ENCODE measurements at places on chromosomes 2 and 18.

DNA sequence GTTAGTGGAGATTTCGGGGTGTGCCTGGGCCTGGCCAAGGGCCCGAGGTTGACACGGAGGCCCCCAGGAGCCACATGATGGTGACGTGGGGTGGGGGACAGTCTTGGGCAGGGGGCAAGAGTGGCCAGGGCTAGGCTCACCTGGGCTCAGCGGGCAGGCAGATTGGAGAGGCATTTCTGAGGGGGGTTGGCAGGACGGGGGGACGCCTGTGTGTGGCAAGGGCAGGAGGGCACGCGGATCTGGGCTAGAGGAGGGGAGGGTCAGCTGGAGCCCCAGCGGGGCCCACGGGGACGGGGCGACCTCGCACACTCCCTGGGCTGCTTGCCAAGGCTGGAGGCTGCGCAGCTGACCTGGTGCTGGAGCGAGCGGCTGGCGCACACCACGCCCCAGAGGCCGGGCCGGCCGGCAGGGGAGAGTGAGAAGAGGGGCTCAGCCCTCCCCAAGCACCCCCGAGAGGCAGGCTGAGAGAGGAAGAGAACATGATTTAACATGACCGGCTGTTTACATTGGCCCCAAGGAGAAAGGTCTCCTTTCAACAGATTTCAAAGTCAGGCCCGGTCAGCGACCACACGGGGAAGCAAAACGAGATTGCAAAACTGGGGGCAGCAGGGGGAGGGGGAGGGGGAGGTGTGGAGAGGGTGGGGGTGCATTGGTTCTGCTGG is 38.0 kb upstream of the SNED1 start:
- no peak for DNase-seq

DNA sequence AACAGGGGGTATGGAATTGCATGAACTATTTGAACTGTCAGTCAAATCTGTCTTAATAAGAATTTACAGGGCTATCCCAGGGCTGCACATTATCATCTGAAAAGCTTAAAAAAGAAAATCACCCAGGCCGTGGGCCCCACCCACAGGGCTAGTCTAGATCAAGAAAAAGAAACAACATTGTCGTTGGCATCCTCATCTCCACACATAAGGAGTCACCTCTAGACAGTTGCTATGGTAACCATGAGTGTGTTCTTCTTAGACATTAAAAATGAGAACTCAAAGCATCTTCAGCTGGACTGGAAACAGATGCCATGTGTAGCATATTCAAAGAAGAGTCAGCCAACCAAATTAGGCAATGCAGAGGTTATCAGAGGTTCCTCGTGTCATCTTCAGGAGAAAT is 72.3 kb upstream of the CPO start:
- DNase-seq: no peak

- DNase-seq: no peak
Measured at GRCh38 chr2:239598732-239599090, 197.9 kb upstream of the HDAC4 start.

- no peak for DNase-seq
Measured at GRCh38 chr2:231693956-231694355, 14.4 kb upstream of the PTMA start.

DNA sequence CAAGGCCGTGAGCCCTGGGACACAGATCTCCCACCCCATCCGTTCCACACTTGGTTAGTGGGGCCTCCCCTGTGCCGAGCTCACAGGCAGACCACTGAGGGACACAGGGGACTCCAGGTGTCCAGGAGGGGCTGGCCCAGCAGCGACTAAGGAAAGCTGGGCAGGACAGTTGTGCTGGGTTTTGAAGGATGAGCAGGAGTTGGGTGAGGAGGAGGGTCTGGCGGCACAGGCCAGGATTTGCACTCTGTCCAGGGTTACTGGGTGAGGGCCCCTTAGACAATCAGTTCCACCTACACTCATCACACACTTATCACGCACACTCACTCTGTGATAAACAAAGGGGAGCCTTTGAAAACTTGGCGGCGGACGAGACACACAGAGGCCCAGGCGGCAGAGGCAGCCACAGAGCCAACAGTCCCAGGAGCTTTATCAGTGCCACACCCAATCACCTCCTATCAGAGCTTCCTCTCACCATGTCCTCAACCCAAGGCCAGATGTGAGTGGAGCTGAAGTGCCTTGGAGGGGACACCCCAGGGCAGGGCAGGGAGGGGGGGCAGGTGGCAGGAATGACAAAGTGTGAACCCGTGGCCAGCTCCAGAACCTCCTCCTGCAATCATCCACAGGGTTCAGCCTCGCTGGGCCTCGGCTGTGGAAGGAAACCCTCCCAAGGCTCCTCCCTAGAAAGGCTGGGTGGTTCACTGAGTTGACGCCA is 26.6 kb downstream of the BIN1 start:
- DNase-seq: no peak

- DNase-seq: no peak
Measured at GRCh38 chr2:170332676-170333402, 154.9 kb downstream of the MYO3B start.

DNA sequence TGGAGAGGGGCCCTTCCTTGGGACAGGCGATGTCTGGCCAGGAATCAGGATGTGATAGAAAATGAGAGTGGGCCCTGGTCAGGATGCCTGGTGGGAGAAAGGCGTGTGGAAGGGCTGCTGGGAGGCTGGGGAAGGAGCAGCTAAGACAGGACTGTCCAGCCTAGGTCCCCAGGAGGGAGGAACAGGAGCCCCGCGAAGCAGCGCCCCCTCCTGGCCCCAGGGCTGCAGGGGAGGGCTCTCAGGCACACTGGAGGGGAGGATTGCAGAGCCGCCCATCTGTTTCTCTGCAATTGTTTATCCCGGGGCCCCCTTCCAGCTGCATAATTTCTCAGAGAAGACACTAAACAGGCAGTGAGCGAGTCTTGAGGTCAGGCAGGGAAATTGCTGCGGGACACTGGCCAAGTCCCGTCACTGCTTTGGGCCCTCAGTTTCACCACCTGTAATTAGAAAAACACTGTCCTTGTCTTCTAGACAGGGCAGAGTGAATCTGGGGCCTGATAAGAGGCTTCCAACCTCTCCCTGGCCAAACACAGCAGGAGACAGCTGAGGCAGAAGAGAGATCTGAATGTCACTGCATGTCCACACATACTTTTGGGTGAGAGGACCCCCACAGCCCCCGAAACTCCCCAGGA is 3.9 kb upstream of the NPPC start:
- DNase-seq: no peak

- DNase-seq: no peak
Measured at GRCh38 chr2:45770811-45771210, 119.3 kb downstream of the PRKCE start.

- DNase-seq: no peak
Measured at GRCh38 chr2:45898819-45899218, 247.3 kb downstream of the PRKCE start.

GRCh38 chr2:14235667-14236066 is 396.9 kb upstream of the LRATD1 start:
- no peak for DNase-seq

DNA sequence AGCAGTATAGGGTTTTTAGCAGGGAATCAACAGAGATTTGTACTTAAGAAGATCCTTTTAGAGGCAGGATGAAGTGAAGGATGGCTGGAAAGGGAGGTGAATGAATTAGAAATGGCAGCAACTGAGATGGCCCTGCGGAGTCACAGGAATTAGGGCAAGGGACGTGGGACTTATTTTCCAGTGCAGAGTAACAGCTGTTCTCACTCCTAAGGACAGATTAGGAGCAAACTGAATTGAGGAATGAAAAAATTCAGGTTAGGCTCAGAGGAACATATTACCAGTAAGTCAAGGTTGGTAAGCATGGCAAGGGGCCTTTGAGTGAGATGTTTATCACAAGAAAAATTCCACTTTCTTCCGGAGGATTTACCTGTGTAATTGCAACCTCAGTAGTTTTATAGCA is 34.4 kb downstream of the COL4A3 start:
- no peak for DNase-seq

DNA sequence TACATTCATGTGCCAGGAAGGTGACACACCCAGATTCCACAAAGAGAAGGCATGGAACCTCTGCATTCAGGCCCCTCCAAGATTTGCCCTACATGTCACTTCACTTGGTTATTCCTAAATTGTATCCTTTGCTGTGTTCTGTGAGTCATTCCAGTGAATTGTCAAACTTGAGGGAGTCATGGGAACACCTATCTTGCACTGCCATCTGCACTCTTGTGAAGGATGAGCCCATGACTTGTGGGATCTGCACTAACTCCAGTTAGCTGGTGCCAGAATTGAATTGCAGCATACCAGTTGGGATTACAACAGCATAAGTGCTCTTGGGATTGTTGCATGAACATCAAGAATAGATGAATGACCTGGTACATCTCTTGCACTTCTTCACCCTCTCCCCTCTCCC is 1288.0 kb upstream of the ZEB2 start:
- no peak for DNase-seq

DNA sequence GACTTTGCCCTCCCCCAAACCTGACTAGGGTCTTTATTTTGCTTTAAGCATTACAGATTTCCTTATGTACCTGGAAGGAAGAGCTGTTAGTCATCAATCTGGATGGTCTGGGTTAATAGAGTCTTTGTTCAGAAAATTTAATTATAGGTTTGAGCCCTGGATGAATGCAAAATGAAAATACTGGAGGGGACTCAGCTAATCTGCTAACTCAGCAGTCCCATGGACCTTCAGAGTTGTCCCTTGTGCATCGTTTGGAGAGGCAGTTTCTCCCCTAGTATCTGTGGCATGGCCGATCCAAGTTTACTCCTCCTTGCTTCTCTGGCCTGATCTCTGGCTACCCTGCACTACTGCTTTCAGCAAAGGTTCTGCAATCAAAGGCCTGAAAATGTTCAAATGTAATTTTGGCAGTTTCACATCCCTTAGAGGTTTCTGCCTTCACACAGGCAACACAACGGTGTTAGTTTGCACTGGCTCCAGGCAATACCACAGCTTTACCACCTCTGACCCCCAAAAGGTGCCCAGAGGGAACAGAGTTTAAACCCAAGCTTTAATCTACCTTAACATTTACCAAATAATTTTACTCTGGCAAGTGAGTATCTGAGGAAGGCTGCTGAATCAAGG is 134.3 kb downstream of the THADA start:
- no peak for DNase-seq

- DNase-seq: no peak
Measured at GRCh38 chr2:42053791-42054701, 6.2 kb downstream of the PKDCC start.

DNA sequence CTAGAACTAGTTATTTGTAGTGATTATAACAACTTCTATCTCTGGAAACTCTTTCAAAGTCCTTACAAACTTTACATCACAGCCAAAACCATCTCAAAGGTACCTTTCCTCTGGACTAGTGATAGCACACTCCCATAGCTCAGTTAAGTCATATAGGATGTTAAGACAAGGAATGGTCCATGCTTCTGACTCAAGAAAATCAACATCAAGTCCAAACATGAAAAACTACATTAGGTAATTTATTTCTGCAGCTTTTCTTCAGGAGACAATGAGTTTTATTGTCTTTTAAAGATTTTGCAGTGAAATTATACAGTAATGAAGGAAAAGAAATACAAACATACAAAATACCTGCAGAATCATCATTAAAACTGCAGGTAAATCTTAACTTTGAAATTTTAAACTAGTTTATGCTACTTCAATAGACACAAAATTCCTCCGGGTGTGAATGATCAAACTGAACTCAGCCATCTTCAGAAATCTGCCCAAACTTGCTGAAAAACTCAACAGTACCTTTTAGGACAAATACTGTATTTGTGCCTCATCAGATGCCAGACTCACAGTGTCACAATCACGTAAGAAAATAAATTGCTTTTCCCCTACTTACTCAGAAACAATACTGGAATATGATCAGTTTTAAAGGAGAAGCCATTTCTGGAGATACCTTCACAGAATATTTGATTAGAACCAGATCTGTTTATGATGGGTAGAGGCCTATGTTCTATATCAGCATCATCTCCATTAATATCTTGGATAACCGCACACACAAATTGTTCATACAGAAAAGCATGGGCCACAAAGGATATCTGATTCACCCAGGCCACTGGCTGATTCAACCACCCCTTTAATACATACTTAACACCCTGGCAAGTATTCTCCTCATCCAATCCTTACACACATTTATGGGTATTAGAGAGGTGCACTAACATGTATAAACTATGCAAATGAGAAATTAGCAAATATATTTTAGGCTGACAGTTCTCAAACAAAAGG is 2.6 kb downstream of the TMEM131 start:
- no peak for DNase-seq

- no peak for DNase-seq
Measured at GRCh38 chr2:217932803-217933616, 69.8 kb downstream of the TNS1 start.

- DNase-seq: no peak
Measured at GRCh38 chr18:77772177-77772576, 522.5 kb downstream of the GALR1 start.

- DNase-seq: no peak
Measured at GRCh38 chr2:17877811-17878280, 621 bp upstream of the KCNS3 start.

- no peak for DNase-seq
Measured at GRCh38 chr2:216308576-216308975, 63.7 kb downstream of the MARCHF4 start.

- DNase-seq: no peak
Measured at GRCh38 chr2:29744976-29745375, 176.4 kb downstream of the ALK start.

DNA sequence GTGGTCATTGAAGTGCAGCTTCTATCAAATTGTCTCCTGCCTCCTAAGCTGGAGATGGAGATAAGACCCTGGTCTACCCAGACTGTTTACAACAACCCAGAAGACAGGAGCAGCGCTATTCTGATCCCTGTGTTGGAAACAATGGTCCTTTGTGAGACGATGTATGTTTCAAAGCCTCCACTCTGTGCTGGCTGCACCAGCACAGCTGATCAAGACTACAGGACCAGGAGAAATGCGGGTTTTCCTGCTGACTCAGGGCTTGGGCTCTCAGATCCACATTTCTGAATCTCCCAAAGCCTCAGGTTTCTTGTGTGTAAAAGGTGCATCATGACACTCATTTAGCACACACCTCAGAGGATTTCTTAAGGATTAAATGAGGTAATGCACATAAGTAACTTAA is 92.0 kb downstream of the POU3F3 start:
- no peak for DNase-seq

DNA sequence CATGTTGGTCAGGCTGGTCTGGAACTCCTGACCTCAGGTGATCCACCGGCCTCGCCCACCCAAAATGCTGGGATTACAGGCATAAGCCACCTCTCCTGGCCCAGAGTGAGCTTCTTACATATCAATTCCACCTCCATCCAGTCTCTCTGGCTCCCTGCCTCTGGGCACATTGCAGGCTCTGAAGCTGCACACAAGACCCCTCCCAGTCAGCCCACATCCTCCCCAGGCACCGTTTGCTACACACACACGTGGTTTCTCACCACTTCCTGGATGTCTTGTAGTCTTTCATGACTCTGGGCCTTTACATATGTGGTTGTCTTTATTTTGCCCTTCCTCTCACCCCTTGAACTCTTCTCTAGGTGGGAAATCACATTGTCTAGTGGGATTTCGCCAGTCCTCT is 64.0 kb upstream of the CABLES1 start:
- DNase-seq: peak; percentile 77

GRCh38 chr2:241047253-241048010 is 49.0 kb downstream of the SNED1 start:
- no peak for DNase-seq

DNA sequence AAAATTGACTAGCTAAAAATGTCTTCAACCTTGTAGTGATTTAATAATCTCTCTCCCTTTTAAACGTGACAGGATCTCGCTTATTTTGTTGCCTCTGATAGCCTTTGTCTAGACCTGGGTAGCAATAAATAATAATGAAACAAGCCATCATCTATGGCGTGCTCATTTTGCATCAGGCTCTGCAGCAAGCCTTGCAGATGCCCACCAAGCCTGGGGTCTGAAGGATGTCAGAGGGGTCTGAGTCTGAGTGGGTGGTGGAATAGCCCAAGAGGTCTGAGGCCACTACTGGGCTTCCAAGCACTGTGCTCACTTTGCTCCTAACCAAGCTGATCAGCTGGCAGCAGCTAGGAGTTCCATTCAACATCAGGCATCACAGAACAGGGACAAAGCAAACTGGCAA is 109.4 kb downstream of the GYPC start:
- DNase-seq: no peak

Data from activated CD8-positive, alpha-beta memory T cell treated with anti-CD3 and anti-CD28 coated beads for 4 hours (primary cell).